ENCODE measurements at places on chromosomes 1 and 21.

DNA sequence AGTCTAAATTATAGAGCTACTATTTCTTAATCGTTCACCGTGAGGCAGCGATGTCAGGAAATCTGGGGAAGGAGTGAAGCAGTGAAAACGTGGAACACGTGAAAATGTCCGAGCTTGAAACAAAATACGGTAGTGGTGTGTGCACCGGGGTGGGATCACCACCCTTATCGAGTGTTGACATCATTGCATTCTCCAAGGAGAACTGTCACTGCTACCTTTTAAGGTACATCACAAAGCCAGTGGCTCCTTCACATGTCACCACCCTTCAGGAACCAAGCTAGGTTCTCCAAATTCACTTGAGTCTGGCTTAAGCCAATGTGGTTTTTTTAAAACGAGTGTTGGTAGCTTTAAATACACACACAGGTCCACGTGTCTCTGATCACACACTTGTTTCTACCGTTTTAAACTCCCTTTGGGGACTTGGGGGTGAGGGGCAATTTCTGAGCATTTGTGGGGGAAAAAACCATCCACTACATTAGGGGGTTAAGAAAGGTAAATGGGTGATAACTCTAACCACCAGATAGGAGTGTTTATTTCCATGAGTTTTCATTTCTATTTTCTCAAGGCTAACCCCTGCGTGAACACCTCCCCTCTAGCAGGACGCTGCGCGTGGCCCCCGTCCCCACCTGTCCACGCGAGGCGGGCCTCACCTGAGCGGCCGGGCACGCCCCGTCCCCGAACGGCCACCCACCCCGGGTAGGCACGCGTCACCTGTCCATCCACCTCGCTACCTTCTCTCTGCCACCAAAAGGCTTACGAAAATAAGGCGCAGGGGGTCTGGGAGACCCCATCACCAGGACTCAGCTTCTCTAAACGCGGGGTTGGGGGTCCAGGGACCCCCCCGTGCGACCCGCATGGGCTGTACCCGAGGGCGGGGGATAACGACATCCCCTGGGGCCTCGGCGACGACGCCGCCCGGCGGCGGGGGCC lies 978 bp downstream of the PRDM15 start:
- DNase-seq = peak; percentile 25

- no peak for DNase-seq
Observed at GRCh38 chr21:34144224-34144623, 70.8 kb downstream of the MRPS6 start.

- peak; percentile 15 for DNase-seq
Observed at GRCh38 chr21:31198575-31198974, 145.5 kb downstream of the TIAM1 start.

DNA sequence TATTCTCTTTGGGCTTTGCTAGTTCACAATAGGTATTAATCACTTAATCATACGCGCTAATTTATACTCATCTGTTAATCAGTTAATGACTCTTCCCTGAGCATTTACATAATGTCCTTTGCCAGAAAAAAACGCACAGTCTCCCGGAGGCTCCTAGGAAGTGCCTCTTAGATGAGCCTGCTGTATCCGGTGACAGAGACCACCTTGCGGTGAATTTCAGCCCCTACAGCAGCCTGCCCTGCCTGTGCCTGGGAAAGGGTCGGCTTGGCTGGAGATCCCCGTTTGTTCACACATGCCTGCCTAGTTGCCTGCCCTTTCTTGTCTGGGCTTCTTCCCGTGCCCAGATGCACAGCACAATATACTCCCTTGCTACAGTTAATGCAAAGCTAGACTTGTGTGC lies 152.9 kb downstream of the ZBTB18 start:
- DNase-seq = no peak

- no peak for DNase-seq
Observed at GRCh38 chr1:109539676-109540075, at the start of gene GPR61. Gene GPR61 (plus strand): TSS chr1:109539872. CDS start chr1:109543023, 3,151 bp downstream.

DNA sequence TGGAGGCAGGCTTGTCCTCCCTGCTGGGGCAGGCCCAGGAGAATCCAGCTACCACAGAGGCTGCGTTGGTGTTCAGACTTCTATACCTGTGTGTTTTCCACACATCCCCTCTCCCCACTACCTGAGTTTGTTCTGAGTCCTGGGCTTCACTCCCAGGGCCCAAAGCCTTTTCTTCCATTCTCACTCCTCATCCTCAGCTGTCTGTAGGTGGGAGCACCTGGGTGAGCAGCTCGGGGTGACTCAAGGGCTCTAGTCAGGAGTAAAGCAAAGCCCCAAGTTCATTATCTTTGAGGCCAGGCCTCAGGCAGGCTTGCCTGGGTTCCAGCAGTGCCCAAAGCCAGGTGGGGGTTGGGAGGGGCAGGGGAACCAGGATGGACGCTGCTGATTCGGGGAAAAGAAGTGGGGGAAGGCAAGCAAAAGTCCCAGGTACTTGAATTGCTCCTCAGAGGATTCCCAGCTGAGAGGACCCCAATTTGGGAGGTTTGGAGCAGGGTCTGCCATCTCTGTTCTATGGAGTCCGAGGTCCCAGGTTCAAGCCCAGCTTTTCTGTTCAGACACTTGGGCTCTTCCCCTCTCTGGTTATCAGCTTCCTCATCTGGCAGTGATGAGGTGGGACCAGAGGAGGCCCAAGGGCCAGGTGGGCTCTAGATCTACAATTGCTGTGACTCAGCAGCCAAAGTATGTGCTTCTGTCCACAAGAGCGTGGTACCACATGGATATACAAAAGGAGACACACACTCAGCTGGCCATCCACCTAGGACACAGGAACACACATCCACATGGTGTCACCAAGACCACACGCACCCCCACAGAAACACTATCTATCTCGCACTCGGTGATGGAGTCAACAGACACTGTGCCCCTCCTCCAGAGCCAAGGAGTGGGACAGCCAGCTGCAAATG lies 5.8 kb upstream of the PTPN7 start:
- no peak for DNase-seq

DNA sequence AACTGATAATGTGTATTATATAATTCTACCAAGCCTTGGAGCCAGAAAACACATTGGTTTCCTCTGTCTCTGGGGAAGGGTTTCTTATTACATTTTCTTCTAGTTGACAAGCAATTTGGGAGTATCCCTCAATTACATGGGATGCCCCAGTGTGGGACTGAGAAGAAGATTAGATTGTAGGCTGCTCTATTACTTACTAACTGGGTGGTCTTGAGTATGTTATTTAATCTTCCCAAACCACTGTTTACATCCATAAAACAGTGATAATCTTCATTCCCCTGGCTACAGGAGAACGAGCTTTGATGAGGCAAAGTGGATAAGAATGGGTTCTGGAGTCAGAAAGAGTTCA lies 105.8 kb downstream of the TSEN15 start:
- DNase-seq = no peak

- no peak for DNase-seq
Observed at GRCh38 chr1:83701355-83701754, 297.6 kb downstream of the TTLL7 start.

GRCh38 chr1:172069534-172069933 lies 228.2 kb downstream of the DNM3 start:
- no peak for DNase-seq

- DNase-seq = no peak
Observed at GRCh38 chr21:27301220-27301619, 334.3 kb upstream of the ADAMTS5 start.
